ENCODE measurements at places on chromosomes 16 and 17.

- no peak for DNase-seq
These were observed 9.3 kb downstream of the BECN1 start for GRCh38 chr17:42814633-42815399.

GRCh38 chr16:726438-727290 lies at the start of the genes CCDC78 and HAGHL:
TSS of gene CCDC78 (minus strand) at chr16:726443. CDS start at chr16:726367, 76 bp downstream.
TSS of gene HAGHL (plus strand) at chr16:727106. CDS start at chr16:727510, 404 bp downstream.
- no peak for DNase-seq

GRCh38 chr17:19876529-19877161 lies 8.9 kb upstream of the ULK2 start:
- peak; percentile 11 for DNase-seq

DNA sequence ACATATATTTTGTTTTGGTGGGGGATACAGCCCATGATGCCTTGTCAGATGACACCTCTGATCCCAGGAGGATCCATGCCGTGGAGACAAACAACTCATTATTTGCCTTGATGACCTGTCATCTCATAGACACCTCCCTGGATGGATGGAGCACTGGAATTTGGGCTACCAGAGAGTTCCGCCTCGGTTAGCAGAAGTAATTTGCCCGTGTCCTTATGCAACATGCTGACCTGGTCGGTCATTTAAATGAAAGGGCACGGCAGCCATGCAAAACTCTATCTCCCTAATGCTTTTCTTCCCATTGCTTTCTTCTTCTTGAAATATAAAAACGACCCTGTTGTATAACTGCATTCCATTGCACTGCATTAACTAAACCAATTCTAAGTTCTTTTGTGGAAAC lies 145.3 kb downstream of the GRIN2A start:
- no peak for DNase-seq

GRCh38 chr17:80765241-80765961 lies 220.8 kb downstream of the RPTOR start:
- no peak for DNase-seq

DNA sequence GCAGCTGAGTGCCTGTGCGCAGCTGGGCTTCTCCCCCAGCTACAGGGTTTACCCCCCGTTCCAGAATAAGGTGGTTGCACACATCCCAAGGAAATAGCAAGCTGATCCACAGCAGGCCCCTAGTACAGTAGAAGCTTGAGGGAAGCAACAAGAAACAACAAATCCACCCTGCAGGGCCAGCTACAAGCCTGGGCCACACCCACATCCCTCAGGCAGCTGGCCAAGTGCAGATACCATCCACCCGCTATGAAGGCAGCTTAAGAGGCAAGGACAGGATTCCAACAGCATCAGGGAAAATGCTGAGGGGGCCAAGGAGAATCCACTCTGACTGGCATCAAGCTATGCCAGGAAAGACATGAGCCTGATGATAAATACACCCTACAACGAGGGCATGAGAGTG lies 66.9 kb upstream of the RCVRN start:
- DNase-seq, result no peak

Data from T-helper 2 cell (primary cell).